Activated CD8-positive, alpha-beta T cell treated with anti-CD3 and anti-CD28 coated beads, Interleukin-2, amount 10 ng/mL, durations not matched to agents 7 days and 5 days (primary cell): ENCODE measurements at places on chromosomes 12 and 14. TPM values are rescaled to one million over a fixed set of nuclear protein-coding genes. Genes with fewer than 3 reads are reported as not detected.

- no peaks in the 10 kb centered on the region for H3K27me3 ChIP-seq
- no peak overlapping the region for H3K27ac ChIP-seq
- H3K4me3 ChIP-seq: no peak overlapping the region
- H3K36me3 ChIP-seq: peaks cover 27% of the 10 kb centered on the region
- peaks cover 24% of the 10 kb centered on the region for H3K4me1 ChIP-seq
- DNase-seq: no peak
Measured at GRCh38 chr12:68292151-68292943, 38.9 kb upstream of the IL22 start.

KRT83 gene
- not detected for total RNA-seq

DNA sequence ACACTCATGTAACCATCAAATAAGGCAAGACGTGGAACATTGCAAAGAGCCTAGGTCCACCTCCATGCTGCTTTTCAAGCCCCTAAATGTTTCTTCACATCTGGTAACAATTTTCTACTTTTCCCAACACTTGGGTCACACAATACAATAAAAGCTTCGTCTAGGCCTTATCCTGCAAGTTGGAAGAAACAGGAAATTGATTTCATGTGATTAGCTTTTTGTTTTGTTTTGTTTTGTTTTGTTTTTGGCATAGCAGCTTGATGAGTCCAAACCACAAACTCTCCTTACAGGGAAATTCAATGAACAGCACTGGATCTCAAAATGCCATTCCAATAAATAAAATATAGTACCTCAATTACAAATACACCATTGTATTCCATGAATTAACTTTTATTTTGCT is 19.3 kb downstream of the TAS2R50 start:
- no peak overlapping the region for H3K4me3 ChIP-seq
- no peak for DNase-seq
- no peaks in the 10 kb centered on the region for H3K27me3 ChIP-seq

GRCh38 chr12:122067548-122067947 is 11.0 kb upstream of the MLXIP start:
- DNase-seq: no peak
- peaks cover 38% of the 10 kb centered on the region for H3K4me1 ChIP-seq
- no peaks in the 10 kb centered on the region for H3K27me3 ChIP-seq
- peak overlapping the region; percentile 42 for H3K4me3 ChIP-seq

DNA sequence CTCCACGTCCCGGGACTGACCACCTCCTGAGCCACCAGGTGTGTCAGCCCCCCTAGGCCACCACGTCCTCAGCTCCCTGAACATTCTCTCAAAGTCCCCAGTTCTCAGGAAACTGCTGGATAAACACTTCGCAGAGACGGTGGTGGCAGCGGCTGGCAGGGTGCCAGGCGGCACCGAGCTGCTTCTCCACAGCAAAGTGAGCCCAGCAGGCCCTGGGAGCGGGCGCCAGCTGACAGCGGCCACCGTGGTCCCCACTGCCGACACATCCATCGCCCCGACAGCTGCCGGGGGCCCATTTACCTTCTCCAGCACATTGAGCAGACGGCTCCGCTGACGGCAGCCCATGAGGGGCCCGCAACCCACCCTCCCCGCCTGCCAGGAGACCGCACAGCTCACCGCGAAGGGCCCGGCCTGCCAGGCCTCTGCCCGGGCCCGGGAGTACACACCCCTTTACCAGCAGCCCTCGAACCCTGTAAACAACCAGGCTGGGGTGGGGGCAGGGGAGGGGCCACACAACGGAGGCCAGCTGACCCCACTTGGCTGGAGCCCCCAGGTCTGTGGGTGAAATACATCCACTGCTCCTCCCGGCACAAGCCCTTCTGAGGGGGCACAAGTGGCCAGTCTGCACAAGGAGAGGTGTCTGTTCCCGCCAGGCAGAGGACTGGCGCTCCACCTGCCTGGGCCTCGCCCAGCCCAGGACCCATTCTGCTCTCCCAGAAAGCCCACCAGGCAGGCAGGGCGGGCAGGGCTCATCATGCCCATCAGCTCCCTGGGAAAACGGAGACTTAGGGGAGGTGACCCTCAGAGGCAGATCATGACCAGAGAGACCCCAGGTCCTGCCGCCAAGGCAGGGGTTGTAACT is 10.5 kb downstream of the AKT1 start:
- DNase-seq: no peak
- H3K27ac ChIP-seq: peak overlapping the region; percentile 46
- no peaks in the 10 kb centered on the region for H3K27me3 ChIP-seq
- peaks cover 4% of the 10 kb centered on the region for H3K36me3 ChIP-seq

GRCh38 chr12:131313635-131314034 is 359.9 kb downstream of the ADGRD1 start:
- peaks cover 9% of the 10 kb centered on the region for H3K4me1 ChIP-seq
- H3K27me3 ChIP-seq: peaks cover 2% of the 10 kb centered on the region
- H3K36me3 ChIP-seq: no peaks in the 10 kb centered on the region
- DNase-seq: no peak

CPNE6 gene
- total RNA-seq: 0.10 TPM

SPX gene
- not detected for total RNA-seq

DNA sequence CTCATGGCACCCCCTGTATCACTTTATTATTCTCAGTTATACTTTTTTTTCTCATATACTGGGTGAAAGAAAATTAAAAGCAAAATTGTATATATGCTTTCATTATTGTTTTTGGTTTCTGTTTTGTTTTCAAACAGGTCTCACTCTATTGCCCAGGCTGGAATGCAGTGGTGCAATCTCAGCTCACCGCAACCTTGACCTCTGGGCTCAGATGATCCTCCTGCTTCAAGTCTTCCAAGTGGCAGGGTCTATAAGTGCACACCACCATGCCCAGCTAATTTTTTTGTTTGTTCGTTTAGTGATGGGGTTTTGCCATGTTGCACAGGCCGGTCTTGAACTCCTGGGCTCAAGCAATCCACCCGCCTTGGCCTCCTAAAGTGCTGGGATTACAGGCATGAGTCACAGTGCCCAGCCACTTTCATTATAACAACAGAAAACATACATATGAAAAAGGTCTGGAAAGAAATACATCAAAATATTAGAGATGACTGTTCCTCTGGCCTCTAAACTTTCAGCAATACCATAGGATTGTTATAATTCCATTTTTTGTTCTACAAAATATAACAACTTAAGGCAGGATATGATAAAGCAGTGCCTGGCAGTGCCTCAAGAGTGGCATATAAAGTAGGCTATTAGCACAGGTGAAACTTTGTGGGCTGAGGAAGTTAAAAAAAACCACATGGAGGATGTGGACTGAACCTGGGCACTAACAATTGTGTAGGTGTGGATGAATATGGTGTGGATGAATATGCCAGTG is 5.8 kb upstream of the NTN4 start:
- no peaks in the 10 kb centered on the region for H3K36me3 ChIP-seq
- DNase-seq: no peak
- no peak overlapping the region for H3K4me3 ChIP-seq

DNA sequence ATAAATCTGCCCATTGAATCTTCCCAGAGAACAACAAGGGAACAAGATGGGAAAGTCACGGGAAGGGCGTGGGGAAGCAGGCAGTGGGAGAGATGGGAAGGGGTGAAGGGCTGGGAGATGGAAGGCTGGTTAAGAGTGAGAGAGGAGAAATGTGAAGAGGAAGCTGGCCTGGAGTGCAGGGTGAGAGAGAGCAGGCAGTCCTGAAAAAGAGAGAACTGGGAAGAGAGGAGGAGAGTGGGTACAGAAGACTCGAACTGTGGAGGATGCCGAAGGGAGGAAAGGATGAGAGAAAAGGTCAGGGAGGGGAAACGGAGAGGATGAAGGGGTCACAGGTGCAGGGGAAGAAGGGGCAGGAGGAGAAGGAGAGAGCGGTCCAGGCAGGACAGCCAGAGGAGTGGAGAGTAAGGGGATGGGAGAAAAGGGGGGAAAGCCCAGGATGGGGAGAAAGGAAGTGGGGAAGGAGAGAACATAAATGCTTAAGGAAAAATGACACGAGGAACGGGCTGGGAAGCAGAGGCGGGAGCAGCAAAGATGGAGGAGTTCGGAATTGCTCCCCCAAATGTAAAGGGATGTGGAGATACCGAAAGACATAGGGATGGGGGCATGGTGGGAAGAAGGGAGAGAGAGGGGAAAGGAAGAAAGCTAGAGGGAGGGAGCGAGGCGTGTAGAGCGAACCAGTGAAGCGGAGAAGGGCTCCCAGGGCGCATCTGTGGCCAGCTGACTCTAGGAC is 1.2 kb downstream of the PIANP start:
- peak overlapping the region; percentile 32 for H3K4me3 ChIP-seq
- H3K36me3 ChIP-seq: no peaks in the 10 kb centered on the region
- peaks cover 53% of the 10 kb centered on the region for H3K27me3 ChIP-seq
- H3K27ac ChIP-seq: peak overlapping the region; percentile 35
- no peak for DNase-seq

GRCh38 chr14:105313381-105314286 is 914 bp upstream of the PACS2 start:
- peaks cover 35% of the 10 kb centered on the region for H3K4me1 ChIP-seq
- DNase-seq: peak; percentile 37
- no peaks in the 10 kb centered on the region for H3K27me3 ChIP-seq

DNA sequence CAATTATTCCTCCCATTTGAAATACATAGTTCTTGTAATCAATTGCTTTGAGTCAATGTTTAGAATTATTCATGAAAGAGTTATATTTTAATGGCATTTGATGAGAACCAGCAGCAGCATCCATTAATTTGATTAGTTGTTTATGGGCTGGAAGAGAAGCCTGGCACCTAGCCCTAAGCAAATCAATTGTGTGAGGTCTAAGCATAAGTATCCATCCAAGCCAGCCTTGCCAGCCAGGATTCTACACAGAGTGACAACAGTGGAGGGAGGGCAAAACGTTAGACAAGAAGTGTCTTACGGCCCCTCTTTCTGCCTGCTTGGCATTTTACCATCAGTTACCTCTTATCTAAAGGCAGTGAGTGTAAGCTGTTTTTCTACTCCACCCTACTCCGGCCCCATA is 478.5 kb downstream of the NELL2 start:
- no peaks in the 10 kb centered on the region for H3K27me3 ChIP-seq
- no peaks in the 10 kb centered on the region for H3K36me3 ChIP-seq
- H3K4me3 ChIP-seq: no peak overlapping the region
- H3K27ac ChIP-seq: no peak overlapping the region
- H3K4me1 ChIP-seq: no peaks in the 10 kb centered on the region
- DNase-seq: no peak

DNA sequence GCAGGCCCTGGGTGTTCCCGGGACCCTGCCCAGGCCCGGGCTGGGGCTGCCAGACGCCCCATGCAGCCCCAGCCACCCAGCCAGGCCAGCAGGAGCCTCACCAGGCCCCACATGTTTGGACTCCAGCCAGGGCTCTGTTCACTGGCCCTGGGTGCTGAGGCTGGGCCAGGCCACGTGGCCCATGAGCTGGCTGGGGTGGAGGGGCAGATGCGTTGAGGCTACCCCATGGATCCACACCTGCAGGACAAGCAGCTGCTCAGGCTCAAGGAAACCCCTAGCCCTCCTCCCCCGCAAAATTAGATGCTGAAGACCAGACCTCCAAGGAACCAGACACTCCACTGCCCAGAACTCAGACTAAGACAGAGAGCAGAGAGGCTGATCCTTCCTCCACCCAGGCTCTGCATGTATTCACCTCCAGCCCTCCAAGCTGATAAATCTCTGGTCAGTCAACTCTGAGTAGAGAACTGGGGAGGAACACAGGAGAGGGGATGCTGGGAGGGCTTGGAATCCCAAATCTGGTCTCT is 1.6 kb downstream of the CDH24 start:
- peaks cover 18% of the 10 kb centered on the region for H3K4me1 ChIP-seq
- DNase-seq: no peak
- H3K4me3 ChIP-seq: no peak overlapping the region
- H3K27ac ChIP-seq: no peak overlapping the region
- peaks cover 9% of the 10 kb centered on the region for H3K27me3 ChIP-seq

- no peaks in the 10 kb centered on the region for H3K27me3 ChIP-seq
- no peaks in the 10 kb centered on the region for H3K36me3 ChIP-seq
- no peak overlapping the region for H3K27ac ChIP-seq
- DNase-seq: no peak
- no peak overlapping the region for H3K4me3 ChIP-seq
Measured at GRCh38 chr14:98999901-99000300, 272.1 kb downstream of the BCL11B start.

TDRD9 gene
- 2.7 TPM for total RNA-seq

DNA sequence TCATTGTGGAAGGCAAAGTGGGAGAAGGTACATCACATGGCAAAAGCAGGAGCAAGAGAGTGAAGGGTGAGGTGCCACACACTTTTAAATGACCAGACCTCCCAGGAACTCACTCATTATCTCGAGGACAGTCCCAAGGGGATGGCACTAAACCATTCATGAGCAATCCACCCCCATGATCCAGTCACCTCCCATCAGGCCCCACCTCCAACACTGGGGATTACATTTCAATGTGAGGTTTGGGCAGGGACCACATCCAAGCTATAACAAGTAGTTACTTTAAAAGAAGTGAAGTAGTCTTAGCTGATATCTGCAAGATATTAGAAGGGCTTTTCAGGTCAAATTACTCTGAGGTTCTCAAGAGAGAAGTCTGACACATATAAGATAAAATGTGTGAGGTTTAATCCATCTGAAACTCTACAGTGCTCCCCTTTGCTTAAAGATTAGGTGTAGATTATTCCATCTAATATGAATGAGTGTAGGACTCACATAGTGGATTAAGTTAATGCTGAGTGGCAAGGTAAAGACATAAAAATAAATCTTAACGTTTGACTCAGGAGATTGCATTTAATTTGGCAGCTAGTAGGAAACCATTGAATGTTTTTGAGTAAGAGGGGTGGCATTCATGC is 130.8 kb downstream of the TMX1 start:
- H3K27me3 ChIP-seq: peaks cover 5% of the 10 kb centered on the region
- no peak overlapping the region for H3K4me3 ChIP-seq
- no peaks in the 10 kb centered on the region for H3K4me1 ChIP-seq
- no peak for DNase-seq

DNA sequence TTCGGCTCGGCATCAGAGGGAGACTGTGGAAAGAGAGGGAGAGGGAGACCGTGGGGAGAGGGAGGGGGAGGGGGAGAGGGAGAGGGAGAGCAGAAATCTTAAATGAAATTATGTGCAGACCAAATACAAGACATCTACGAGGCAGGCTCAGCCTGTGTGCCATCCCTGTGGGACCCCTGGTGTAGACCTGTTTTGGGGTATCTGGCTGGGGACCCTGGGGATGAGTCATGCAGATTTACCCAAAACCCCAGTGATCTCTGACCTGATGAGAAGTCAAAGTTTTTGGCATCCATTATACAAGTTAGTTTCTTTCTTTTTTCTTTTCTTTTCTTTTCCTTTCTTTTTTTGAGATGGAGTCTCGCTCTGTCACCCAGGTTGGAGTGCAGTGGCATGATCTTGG is 44.4 kb downstream of the ADGRD1 start:
- DNase-seq: no peak
- no peaks in the 10 kb centered on the region for H3K4me1 ChIP-seq
- no peaks in the 10 kb centered on the region for H3K27me3 ChIP-seq
- no peaks in the 10 kb centered on the region for H3K36me3 ChIP-seq
- H3K4me3 ChIP-seq: no peak overlapping the region
